Activated B cell treated with CpG ODN at 0.5 μM for 24 hours (primary cell): ENCODE measurements at places on chromosomes 16 and 17. TPM values are rescaled to one million over a fixed set of nuclear protein-coding genes. Genes with fewer than 3 reads are reported as not detected.

Gene FOXK2
- total RNA-seq, result 56.4 and 60.4 TPM in 2 replicates

Gene RCVRN
- total RNA-seq, result 0.38 and 0.51 TPM in 2 replicates

Gene MC1R
- total RNA-seq, result 4.8 and 6.8 TPM in 2 replicates

Gene C17orf100
- total RNA-seq, result 2.9 and 3.5 TPM in 2 replicates

DNA sequence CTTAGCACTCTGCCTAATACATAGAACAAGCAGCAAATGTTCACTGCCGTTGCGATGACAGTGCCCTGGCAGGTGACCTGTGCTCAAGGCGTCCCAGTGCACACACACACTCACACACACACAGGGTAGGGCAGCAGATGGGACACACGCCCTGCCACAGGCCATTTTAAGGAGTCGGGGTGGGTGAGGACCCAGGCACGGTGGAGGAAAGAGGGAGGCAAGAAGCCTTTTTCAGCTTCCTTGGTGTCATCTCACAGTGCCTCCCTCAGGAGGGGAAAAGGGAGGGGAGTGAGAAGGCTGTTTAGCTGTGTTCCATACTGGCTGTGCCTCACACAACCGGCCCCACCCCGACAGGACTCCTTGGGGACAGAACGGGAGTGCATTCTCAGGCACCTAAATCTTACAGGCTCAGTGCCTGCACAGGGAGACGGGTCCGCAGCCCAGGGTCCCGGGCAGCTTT, 1.5 kb downstream of the PITPNM3 start:
- H3K27ac ChIP-seq, result no peak overlapping the region
- no peaks in the 10 kb centered on the region for H3K36me3 ChIP-seq
- peaks cover 44% of the 10 kb centered on the region for H3K27me3 ChIP-seq
- peak overlapping the region; percentile 77 for H3K4me3 ChIP-seq

DNA sequence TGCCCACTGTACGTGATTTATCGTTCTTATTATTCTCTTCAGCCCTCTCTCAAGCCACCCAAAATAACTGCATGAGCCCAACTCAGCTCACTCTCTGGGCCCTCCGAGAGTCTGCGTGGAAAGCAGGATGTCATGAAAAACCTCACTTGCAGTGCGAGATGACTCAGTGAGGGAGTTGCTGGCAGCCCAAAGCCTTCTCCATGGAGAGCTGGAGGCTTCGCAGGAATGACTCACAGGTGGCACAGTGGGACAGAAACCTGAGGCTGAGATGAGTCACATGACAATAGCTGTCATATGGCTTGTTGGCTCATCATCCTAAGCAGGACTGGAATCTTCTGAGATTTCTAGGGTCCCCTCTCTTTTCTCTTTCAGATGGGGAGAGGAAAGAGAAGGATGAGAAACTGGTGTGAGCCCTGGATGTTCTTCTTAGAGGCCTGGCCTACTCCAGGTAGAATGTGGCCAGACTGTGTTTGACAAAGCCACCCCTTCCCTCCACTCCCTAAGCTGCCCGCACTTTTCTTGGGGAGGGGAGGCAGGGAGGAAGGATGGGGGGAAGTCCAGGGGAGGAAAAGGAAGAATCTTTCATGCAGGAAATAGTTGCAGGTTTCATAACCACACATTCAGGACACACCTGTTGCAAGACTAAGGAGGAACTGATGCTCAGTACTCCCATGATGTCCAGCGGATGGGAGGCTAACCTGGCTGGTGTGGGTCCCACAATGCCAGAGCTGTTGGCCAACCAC, 160.6 kb upstream of the RPL38 start:
- H3K27me3 ChIP-seq, result peaks cover 6% of the 10 kb centered on the region
- DNase-seq, result no peak
- H3K4me1 ChIP-seq, result no peaks in the 10 kb centered on the region
- H3K27ac ChIP-seq, result no peak overlapping the region
- no peaks in the 10 kb centered on the region for H3K36me3 ChIP-seq

GRCh38 chr16:86515777-86516622, 5.7 kb downstream of the FOXF1 start:
- peaks cover 7% of the 10 kb centered on the region for H3K4me1 ChIP-seq
- no peak overlapping the region for H3K4me3 ChIP-seq
- no peaks in the 10 kb centered on the region for H3K36me3 ChIP-seq
- H3K27me3 ChIP-seq, result peaks cover 65% of the 10 kb centered on the region

DNA sequence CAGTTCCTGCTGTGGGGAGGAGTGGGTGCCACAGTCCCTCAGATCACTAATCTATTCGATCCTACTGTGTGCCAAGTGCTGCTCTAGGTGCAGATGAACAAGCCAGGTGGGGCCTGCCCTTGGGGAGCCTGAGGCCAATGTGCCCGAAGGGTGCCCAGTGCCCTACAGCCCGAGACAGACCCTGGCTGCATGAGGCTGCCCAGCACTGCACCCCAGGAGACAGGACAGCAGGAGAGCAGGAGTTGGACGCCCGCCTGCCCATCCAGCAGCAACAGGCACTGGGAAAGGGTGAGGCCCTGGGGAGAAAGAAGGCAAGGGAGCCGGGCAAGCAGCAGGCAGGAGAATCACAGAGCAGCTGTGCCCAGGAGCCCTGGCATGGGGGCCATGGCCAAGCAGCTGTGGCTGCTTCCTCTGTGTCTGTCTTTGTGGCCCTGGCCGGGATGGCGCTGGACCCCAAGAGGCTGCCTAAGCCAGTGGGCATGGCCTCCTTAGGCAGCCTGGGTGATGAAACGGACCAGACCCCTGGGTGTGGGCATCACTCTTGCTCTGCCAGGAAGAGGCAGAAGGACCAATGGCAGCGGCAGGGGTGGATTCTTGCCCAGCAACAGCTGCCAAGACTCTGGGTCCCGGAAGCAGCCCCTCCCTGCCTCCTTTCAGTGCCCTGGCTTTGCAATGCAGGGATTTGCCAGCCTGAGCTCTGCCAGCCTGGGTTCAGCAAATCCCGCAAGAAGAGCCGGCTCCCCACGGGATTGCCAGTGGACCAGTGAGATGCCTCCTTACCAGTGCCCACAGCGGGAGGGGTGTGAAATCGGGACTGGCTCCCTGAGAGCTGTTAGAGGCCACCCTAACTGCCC, 179.6 kb upstream of the TNRC6C start:
- H3K4me1 ChIP-seq, result no peaks in the 10 kb centered on the region
- H3K36me3 ChIP-seq, result no peaks in the 10 kb centered on the region
- peaks cover 21% of the 10 kb centered on the region for H3K27me3 ChIP-seq
- H3K27ac ChIP-seq, result no peak overlapping the region
- DNase-seq, result no peak
- H3K4me3 ChIP-seq, result no peak overlapping the region

DNA sequence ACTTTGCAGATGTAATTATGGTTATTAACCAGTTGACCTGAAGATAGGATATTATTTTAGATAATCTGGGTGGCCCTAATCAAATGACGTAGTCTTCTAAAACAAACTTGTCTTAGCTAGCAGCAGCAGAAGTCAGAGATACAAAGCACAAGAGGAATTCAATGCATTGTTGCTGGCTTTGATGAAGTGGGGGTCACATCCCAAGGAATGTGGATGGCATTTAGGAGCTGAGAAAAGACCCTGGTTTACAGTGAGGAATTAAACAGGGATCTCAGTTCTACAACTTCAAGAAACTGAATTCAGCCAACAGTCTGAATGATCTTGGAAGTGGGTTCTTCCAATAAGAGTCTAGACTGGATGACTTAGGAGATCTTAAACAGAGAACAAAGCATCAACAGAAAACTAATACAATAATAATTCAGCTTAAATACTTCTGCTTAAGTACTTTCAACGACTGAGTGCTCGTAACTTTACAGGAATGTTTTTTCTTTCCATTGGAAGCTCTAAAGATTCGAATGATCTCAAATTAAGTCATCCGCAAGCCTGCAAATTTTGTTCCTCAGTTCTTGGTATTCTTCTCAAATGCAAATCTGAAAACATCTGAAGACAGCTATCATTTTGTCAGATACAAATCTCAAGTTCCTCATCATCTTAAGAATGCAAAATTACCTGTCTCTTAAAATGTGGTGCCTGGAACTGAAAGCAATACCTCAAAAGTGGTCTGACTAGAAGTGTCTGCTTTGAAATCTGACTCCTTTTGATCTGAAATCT, 3.3 kb downstream of the C16orf46 start:
- no peaks in the 10 kb centered on the region for H3K36me3 ChIP-seq
- H3K27me3 ChIP-seq, result no peaks in the 10 kb centered on the region
- H3K4me3 ChIP-seq, result no peak overlapping the region
- H3K27ac ChIP-seq, result no peak overlapping the region
- peaks cover 3% of the 10 kb centered on the region for H3K4me1 ChIP-seq
- no peak for DNase-seq

GRCh38 chr17:14755002-14755401, 454.1 kb downstream of the HS3ST3B1 start:
- no peak for DNase-seq
- no peak overlapping the region for H3K27ac ChIP-seq
- no peaks in the 10 kb centered on the region for H3K36me3 ChIP-seq
- no peak overlapping the region for H3K4me3 ChIP-seq
- H3K4me1 ChIP-seq, result no peaks in the 10 kb centered on the region

GRCh38 chr16:22296225-22297113, 740 bp upstream of the POLR3E start:
- H3K4me3 ChIP-seq, result peak overlapping the region; percentile 91
- peaks cover 42% of the 10 kb centered on the region for H3K4me1 ChIP-seq
- peak overlapping the region; percentile 92 for H3K27ac ChIP-seq
- H3K36me3 ChIP-seq, result peaks cover 28% of the 10 kb centered on the region
- DNase-seq, result no peak

GRCh38 chr17:56581635-56582627, 11.6 kb upstream of the NOG start:
- H3K27ac ChIP-seq, result no peak overlapping the region
- H3K36me3 ChIP-seq, result no peaks in the 10 kb centered on the region
- no peaks in the 10 kb centered on the region for H3K4me1 ChIP-seq
- DNase-seq, result no peak
- H3K4me3 ChIP-seq, result no peak overlapping the region

- H3K4me1 ChIP-seq, result no peaks in the 10 kb centered on the region
- H3K27me3 ChIP-seq, result no peaks in the 10 kb centered on the region
- DNase-seq, result no peak
- peaks cover 15% of the 10 kb centered on the region for H3K36me3 ChIP-seq
Observed at GRCh38 chr17:63317166-63317840, 128.8 kb downstream of the CYB561 start.

GRCh38 chr16:74232806-74233465, 63.7 kb upstream of the PSMD7 start:
- DNase-seq, result no peak
- no peak overlapping the region for H3K4me3 ChIP-seq
- no peaks in the 10 kb centered on the region for H3K4me1 ChIP-seq

- H3K27me3 ChIP-seq, result peaks cover 7% of the 10 kb centered on the region
- no peaks in the 10 kb centered on the region for H3K36me3 ChIP-seq
- H3K4me1 ChIP-seq, result no peaks in the 10 kb centered on the region
- no peak overlapping the region for H3K27ac ChIP-seq
Observed at GRCh38 chr17:73297934-73298861, 13.6 kb downstream of the CDC42EP4 start.

- H3K4me1 ChIP-seq, result no peaks in the 10 kb centered on the region
- H3K4me3 ChIP-seq, result no peak overlapping the region
- no peak overlapping the region for H3K27ac ChIP-seq
- no peaks in the 10 kb centered on the region for H3K36me3 ChIP-seq
- DNase-seq, result no peak
Observed at GRCh38 chr16:51051671-51052070, 99.4 kb downstream of the SALL1 start.

DNA sequence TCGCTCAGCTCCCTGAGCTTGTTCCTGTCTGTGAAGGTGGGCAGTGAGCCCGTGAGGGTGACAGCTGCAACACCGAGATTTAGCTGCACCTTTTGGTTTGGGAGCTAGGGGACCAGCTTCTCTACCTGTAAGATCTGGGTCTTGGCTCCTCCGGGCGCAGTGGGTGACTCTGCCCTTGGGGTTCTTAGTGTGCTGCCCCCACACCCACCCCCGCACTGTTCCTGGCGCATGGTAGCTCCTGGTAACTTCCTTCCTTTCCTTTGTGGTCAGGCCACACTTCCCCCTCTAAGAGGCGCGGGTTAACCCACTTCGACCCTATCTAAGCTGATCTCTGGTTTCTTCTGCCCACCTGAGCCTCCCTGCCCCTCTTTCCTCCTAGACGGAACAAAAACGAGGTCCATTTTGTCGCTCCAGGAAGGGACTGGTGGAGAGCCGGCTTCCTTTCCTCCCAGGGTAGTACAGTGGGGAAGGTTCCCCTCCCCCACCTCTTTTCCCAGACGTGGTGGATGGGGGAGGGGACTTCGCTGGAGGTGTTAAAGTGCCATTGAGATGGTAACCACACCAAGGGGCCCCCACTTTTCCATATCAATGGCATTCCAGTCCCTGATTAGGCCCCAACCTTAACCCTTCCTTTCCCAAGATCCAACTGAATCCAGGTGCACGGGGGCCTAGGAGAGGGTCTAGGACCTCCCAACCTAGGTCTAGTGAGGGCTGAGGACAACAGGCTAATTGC, 4.6 kb upstream of the CLDN9 start:
- no peak overlapping the region for H3K4me3 ChIP-seq
- H3K27me3 ChIP-seq, result peaks cover 11% of the 10 kb centered on the region
- H3K4me1 ChIP-seq, result peaks cover 32% of the 10 kb centered on the region
- H3K27ac ChIP-seq, result no peak overlapping the region
- DNase-seq, result no peak

GRCh38 chr17:79741401-79741750, 10.6 kb downstream of the ENPP7 start:
- H3K27ac ChIP-seq, result no peak overlapping the region
- H3K27me3 ChIP-seq, result peaks cover 26% of the 10 kb centered on the region
- DNase-seq, result no peak
- no peak overlapping the region for H3K4me3 ChIP-seq
- peaks cover 15% of the 10 kb centered on the region for H3K4me1 ChIP-seq

DNA sequence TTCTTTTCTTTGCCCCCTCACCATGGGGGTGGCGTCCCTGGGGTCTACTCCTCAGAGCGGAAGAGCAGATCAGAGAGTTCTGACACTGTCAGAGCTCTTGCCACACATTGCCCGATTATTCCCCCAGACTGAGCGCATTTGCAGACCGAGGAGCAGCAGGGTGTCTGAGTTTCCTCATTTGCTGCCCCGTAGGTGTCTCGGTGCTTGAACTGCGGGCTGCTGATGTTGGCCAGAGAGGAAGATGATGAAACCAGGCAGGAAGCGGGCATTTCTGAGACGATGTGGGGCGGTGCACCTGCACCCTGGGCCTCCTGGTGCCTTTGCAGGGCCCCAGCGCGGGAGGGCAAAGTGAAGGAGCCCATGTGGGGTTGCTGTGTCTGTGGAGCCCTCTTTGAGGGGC, 55.2 kb downstream of the ARSG start:
- H3K4me3 ChIP-seq, result peak overlapping the region; percentile 81
- DNase-seq, result peak; percentile 53

- no peaks in the 10 kb centered on the region for H3K36me3 ChIP-seq
- H3K4me3 ChIP-seq, result no peak overlapping the region
- H3K27ac ChIP-seq, result no peak overlapping the region
- no peaks in the 10 kb centered on the region for H3K27me3 ChIP-seq
Observed at GRCh38 chr17:75075597-75076336, 12.0 kb upstream of the SLC16A5 start.
